HT-29 (cell line): ENCODE measurements at places on chromosomes 7 and 10.

DNA sequence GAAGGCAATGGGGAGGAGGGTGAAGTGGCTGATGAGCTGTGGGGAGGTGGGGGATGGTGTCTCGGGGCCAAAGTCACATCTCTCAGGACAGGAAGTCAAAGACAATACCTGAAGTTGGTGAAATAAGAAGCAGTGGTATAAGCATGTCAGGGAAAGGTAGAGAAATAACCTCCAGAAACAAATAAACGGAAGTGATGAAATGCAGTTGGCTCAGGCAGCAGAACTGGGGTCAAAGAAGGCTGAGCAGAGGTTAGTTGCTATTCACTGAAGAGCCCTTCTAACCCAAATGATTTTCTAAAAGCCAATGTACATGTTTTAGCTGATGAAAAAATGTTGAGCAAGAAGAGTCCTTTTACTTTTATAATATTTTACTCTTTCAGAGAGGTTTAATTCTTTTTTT lies 78.6 kb upstream of the ADRB1 start:
- no peak for DNase-seq

GRCh38 chr7:149355390-149356048 lies 93.5 kb downstream of the ZNF783 start:
- peak; percentile 88 for DNase-seq

GRCh38 chr10:120503689-120504088 lies 46.7 kb downstream of the PLPP4 start:
- DNase-seq, result no peak

DNA sequence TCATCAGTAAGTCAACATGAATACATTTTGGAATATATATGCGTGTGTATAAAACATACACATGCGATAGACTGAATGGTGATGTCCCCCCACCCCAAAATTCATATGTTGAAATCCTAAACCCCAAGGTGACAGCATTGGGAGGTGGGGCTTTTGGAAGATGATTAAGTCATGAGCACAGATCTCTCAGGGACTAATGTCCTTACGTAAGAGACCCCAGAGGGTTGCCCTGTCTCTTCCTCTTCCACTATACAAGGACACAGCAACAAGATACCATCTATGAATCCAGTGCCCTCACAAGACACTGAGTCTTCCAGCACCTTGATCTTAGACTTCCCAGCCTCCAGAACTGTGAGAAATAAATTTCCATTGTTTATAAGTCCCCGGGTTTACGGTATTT lies 22.5 kb downstream of the DRGX start:
- no peak for DNase-seq

DNA sequence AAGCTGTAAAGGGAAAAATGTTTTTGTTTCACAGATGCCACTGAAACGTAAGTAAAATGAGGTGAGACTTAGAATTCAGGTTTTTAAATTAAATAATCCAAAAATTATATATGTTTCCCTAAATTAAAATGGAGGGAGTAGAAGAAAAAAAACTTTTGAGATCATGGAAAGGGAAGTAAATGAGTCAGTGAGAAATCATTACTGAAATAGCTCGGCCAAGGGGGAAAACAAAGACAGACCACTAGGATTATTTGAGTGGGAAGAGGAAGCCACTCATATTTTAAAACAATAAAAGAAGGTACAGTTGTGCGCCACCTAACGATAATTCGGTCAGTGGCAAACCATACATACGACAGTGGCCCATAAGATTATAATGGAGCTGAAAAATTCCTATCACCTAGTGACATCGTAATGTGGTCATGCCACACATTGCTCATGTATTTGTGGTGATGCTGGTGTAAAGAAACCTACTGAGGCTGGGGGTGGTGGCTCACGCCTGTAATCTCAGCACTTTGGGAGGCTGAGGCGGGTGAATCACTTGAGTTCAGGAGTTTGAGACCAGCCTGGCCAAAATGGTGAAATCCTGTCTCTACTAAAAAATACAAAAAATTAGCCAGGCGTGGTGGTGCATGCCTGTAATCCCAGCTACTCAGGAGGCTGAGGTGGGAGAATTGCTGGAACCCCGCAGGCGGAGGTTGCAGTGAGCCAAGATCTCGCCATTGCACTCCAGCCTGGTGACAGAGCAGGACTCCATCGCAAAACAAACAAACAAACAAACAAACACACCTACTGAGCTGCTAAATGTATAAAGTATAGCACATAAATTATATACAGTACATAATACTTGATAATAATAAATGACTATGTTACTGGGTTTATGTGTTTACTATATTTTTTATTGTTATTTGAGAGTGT lies 64.7 kb downstream of the MKX start:
- no peak for DNase-seq

- DNase-seq, result no peak
Measured at GRCh38 chr7:47551668-47552440, 30.1 kb downstream of the TNS3 start.

GRCh38 chr10:60257767-60258428 lies 131.8 kb downstream of the ANK3 start:
- DNase-seq, result no peak

DNA sequence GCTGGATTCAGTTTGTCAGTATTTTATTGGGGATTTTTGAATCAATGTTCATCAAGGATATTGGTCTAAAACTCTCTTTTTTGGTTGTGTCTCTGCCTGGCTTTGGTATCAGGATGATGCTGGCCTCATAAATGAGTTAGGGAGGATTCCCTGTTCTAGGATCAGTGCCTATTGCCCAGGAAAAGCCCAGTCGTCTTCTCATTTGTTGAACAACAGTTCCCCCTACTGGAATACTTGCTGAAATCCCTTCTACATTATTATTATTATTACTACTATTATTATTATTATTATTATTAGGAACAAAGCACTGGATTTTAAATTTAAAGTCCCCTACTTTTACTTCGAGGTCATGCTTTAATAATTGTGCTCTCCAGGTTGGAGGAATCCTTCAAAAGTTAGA lies 528.9 kb downstream of the MAGI2 start:
- DNase-seq, result peak; percentile 49

- DNase-seq, result no peak
Measured at GRCh38 chr7:41996381-41997035, 240.5 kb downstream of the GLI3 start.

- no peak for DNase-seq
Measured at GRCh38 chr7:11804621-11805020, 27.4 kb downstream of the THSD7A start.

DNA sequence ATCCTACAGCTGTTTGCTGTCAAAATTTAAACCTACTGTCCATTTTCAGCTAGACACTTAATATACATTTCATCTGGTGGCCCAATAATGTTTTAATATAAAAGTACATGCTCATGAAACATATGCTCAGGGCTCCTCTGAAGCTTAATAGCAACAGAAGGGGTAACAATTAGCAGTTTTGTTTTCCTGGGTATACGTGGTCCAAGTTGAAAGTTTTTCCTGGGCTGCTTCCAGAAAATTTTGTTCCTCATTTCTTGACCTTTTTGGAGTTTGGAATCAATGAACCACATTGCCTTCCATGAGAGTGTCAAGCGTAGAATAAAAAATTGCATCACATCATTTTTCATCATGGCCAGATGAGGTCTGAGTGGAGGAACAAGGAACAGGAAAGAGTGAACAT lies 537.3 kb upstream of the MGMT start:
- no peak for DNase-seq

GRCh38 chr7:6306471-6306870 lies 34.0 kb upstream of the CYTH3 start:
- peak; percentile 45 for DNase-seq

DNA sequence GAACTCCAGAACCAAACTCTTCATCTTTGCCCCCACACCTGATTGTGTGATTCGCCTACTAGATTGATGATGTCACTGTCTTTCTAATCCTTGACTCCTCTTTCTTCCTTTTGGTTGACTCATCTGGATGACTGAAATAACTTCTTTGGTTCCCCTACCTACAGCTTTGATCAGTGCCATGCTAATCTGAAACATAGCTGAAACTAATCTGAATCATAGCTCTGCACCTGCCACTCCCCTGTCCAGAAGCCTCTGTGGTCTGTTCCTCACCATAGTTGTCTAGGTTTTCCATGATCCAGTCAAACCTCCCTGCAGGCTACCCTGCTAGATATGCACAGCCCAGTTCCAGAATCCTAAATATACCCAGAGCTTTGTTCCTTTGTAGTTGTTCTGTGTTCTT lies 51.9 kb downstream of the ZNF365 start:
- no peak for DNase-seq

DNA sequence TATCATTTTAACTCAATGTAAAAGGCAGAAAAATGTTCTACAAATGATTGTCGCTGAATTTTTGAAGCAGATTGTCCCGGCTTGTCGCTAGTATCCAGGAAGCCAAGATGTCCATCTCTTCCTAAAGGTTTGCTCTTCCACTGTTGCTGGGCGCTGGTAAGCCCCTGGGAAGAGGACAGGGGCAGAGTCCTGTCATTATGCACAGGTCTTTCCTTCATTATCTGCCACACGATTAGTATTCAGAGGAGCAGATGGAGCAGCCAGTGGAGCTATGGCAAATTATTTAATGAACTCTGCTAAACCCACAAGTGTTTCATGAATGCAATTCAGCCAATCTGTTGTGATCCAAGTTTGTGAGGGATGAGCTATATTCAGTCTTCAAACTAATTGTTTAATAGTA lies 499.1 kb upstream of the NRP1 start:
- DNase-seq, result no peak

DNA sequence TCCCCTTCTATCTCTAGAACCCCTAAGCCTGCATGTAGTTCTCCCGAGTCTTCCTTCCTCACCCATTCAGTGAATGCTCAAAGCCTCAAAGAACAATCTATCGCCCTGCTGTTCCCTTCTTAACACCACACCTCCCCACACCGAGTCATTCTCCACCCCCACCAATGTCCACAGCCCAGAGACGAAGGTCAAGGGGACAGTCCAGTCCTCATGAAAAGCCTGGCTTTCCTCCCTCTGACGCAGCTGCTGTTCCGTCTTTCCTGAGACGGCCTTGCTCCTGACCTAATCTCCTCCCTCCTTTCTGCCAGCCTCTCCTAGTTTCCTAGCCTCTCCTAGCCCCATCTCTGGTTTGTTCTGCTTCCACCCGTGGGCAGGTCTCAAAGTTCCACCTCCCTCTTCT lies 9.2 kb downstream of the MOSPD3 start:
- no peak for DNase-seq

DNA sequence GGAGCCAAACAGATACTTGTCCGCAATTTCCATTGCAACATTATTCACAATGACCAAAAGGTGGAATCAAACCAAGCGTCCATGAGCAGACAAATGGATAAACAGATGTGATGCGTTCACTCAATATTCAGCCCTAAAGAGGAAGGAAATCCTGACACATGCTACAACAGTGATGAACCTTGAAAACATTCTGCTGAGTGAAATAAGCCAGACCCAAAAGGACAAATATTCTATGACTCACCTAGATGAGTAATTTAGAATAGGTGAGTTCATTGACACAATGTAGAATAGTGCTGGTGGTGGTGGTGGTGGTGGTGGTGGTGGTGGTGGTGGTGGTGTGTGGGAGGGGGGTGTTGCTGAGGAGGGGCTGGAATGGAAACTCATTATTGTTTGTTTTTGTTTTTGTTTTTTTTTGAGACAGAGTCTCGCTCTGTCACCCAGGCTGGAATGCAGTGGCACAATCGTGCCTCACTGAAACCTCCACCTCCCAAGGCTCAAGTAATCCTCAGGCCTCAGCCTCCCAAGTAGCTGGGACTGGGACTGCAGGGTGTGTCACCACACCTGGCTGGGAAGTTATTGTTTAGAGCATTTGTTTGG lies 28.6 kb downstream of the SMKR1 start:
- no peak for DNase-seq

DNA sequence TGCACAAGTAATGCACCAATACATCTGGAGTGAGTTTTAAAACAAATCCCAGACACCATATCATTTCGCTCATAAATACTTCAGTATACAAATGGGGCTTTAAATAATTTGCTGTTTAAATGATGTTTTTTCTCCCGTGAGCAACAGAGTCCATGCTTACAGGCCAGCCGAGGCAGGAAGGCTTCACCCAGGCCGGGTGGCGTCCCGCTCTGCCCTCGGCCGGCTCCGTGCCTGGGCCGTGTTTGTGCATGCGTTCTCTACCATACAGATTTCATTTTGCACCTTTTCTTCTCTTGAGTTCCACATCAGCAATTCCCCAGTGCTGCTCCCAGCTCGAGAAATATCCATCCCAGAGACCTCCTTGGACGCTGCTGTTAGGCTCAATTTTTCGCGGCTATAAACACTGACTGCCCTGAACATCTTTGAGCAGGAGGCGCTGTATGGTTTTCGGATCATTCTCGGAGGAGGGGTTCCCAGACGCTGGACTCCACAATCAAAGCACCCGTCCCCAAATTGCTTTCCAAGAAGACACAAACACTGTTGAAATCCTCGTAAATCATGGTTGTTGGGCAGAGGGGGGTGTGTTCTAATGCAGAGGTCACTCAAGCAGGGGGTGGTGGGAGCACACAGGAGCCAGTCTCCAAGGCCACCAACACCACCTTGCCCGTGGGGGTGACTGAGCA lies 91.6 kb downstream of the MICALL2 start:
- no peak for DNase-seq

DNA sequence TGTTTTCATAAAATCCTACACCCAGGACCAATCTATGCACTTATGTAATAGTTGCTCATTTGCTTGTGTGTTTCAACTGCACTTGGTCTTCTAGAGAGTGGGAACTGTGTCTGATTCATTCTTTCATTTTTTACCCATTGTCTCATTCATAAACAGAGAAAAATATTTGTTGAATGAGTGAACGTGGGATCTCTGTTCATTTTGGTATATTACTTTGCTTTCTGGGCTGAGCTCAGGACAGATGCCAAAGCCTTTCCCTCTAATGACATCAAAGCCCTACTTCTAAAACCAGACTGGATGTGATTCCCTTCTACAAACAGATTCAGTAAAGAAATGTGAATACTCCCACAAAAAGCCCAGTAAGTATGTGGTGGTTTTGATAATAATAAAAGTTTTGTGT lies 145.2 kb downstream of the ST7 start:
- DNase-seq, result no peak

GRCh38 chr7:131438969-131439368 lies 111.3 kb downstream of the MKLN1 start:
- DNase-seq, result no peak

GRCh38 chr7:50397971-50398324 lies 52.2 kb downstream of the FIGNL1 start:
- no peak for DNase-seq

DNA sequence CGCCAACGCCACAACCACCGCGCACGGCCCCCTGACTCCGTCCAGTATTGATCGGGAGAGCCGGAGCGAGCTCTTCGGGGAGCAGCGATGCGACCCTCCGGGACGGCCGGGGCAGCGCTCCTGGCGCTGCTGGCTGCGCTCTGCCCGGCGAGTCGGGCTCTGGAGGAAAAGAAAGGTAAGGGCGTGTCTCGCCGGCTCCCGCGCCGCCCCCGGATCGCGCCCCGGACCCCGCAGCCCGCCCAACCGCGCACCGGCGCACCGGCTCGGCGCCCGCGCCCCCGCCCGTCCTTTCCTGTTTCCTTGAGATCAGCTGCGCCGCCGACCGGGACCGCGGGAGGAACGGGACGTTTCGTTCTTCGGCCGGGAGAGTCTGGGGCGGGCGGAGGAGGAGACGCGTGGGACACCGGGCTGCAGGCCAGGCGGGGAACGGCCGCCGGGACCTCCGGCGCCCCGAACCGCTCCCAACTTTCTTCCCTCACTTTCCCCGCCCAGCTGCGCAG lies 424 bp downstream of the EGFR start:
- peak; percentile 45 for DNase-seq
